ENCODE measurements at places on chromosomes 7 and 10.

- DNase-seq = no peak
These were observed 77.9 kb upstream of the SAMD8 start for GRCh38 chr10:75033399-75034130.

- no peak for DNase-seq
These were observed 83.4 kb upstream of the IFRD1 start for GRCh38 chr7:112366886-112367285.

DNA sequence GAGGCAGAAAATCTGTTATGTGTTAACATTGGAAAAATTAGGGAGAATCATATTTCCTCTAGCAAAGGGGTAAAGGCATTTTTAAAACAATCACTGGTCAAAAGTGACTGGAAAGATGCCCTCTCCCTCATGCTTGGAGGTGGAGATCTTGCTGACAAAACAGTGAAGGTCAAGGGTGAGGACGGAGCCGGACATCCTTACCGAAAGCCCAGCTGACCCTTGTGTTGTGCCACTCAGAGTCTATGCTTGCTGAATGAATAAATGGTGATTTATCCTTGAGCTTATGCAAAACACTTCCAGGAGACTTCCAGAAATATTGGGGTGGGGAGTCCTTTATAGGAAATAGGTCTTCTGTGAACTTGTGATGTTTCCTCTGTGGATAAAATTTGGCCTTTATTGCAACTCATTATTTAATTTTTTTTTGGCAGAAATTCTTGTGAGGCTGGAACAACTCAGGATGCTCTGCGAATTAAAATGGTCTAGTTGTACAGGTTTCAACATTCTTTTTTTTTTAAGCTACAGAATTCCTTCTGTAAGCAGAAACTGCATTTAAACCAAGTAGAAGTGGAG lies 28.3 kb upstream of the ELMO1 start:
- no peak for DNase-seq

GRCh38 chr7:107017965-107018719 lies 26.4 kb upstream of the PRKAR2B start:
- no peak for DNase-seq

DNA sequence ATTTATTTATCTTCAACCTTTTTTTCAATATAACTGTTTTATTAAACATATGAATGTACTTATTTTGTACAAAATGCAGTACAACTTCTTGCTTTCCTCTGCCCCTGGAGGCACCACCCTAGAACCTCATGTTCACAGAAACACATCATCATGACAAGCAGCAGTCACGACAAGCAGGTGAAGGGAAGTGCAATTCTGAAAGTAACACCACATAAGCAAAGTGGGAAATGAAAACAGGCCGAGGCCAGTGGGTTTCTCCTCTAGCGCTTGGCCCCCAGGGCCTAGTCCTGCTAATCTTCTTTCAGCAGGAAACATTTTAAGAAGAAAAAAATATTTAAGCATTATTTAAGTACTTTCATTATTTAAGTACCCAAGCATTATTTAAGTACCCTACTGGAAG lies 598.1 kb downstream of the SH2D4B start:
- no peak for DNase-seq

- DNase-seq = no peak
These were observed 32.2 kb upstream of the ZNF438 start for GRCh38 chr10:31063841-31064240.

GRCh38 chr7:75987805-75988567 lies 6.4 kb downstream of the TMEM120A start:
- DNase-seq = no peak

GRCh38 chr7:138559448-138559847 lies 99.4 kb downstream of the TRIM24 start:
- DNase-seq = no peak

DNA sequence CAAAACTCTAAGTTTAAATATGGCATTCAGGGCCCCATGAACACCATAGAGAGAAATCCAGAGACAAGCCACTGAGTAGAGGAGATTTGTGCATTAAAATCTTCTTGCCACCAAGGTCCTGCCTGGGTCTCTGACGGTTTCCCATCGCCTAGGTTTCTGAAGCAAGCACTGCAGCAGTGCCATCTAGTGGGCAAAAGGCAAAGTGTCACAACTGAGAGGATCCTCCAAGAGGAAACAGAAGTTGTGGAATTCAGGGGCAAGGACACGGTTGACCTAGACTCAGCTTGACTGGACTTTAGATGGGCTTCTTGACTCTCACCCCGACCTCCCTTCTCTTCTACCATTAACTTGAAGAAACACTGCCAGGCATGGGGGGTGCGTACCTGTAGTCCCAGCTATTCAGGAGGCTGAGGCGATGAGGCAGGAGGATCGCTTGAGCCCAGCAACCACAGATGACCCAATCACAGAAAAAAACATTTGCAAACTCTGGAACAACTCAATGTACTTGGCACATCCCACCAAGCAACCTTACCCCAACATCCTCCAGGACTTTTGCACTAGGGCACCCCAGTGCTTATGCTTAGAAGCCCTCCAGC lies 604.1 kb downstream of the GALNT17 start:
- DNase-seq = peak; percentile 8

GRCh38 chr7:143331179-143331801 lies 15.4 kb downstream of the CLCN1 start:
- DNase-seq = no peak

GRCh38 chr7:72504061-72504706 lies 92.0 kb upstream of the CALN1 start:
- no peak for DNase-seq

GRCh38 chr7:49692516-49692915 lies 80.9 kb upstream of the VWC2 start:
- DNase-seq = no peak

- no peak for DNase-seq
These were observed 80.3 kb upstream of the UCN3 start for GRCh38 chr10:5284311-5285057.

- no peak for DNase-seq
These were observed 239.2 kb downstream of the EXOC4 start for GRCh38 chr7:133491846-133492652.

GRCh38 chr7:96188174-96188581 lies 133.7 kb downstream of the SLC25A13 start:
- no peak for DNase-seq

GRCh38 chr7:24707988-24708615 lies 49.2 kb downstream of the GSDME start:
- no peak for DNase-seq

DNA sequence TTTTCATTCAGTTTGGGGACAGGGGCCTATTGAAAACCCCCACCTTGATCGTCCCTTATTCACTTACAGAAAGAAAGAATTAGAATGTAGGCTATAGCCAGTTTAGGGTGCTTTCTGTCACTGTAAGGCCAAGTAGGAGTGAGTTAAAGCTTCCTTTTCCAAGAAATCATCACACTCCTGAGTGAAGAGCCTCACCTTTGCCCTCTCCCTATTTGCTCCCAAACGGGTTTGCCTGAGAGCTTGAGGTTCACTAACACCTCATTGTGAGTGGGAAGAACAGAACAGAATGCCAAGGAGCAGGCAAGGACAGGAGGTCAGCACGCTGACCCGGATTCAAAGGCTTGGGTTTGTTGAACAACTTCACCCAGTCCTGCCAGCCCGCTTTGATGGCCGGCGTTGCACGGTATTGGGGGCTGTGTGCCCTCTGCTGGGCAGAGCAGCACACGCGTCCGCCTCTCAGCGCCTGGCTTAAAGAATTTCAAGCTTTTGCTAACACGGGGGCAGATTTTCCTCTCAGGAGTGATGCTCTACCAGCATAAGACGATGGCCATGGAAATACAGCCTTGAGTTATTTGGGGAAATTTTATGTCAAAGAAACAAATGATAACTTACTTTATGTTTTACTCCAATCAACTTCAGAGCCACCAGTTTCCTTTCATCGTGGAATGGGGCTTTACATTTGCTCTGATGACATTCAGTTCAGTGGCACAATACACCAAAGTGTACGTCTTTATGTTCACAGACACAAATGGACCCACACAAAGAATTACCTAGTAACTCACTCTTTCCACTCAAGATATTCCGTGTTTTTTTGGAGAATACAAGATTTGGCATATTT lies 470.0 kb downstream of the SUGCT start:
- peak; percentile 2 for DNase-seq

DNA sequence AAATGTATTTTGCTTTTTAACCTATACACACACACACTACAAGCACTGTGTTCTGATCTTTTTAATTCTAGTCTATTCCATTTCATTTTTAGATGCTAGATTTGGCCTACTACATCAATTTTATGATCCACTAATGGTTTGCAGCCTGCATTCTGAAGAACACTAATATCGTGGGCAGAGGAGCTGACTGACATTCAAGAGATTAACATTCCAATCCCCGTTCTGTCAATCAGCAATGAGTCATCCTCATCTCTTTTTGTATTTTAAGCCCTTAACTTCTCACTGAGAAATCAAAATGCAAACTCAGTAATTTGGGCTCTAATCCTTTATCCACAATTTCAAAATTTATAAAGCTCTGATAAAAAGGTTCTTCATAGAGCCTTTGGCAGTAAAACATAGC lies 47.1 kb upstream of the GAD2 start:
- no peak for DNase-seq

DNA sequence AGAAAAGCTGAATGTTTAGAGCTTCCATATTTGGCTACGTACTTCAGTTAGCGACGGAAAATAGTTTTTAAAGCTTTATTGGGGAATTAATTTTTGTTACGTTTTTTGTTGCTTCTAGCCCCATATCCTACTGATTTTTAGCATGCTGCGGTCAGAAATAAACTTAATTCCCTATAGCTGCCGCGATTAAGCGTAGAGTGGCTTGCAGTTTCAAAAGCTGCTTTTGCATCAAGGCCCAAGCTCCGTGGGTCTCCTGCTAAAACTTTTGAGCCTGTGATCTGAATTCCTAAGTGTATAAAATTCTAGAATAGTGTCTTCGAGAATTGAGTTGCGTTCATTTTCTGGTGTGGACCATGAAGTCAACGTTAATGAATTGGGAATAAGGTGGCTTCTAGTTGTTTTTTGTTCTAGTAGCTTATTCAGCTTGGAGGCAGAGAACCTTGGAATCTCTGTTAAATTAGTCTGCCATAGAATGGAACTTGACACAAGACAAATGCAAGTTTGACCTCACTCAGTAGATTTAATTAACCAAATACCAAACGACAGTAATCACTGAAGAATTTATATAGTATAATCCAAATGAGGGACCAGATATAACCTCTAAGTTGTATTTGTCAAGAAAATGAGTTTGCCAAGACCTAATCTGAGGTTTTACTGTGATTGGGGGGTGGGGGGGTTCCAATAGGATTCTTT lies 977 bp downstream of the CALU start:
- no peak for DNase-seq

DNA sequence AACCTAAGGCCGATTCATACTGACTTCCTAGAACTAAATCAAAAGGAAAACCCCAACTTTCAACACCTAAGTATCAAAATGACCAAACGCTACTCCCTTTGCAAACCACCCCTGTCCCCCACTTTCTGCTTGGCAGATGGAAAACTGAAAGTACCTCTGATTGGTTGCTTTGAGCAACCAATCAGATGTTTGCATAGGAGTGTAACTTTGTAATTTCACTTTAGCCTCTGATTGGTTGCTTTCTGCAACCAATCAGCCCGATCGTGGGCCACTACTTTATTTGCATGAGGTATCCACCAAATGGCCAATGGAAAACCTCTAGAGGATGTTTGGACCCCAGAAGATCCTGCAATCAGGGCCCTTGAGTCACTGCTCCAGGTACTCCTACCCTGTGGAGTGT lies 12.3 kb upstream of the SNX10 start:
- DNase-seq = peak; percentile 48

- no peak for DNase-seq
These were observed 72.4 kb upstream of the LOXL4 start for GRCh38 chr10:98340261-98340939.

All from CD4-positive, alpha-beta T cell (primary cell).